ENCODE measurements at places on chromosomes 5 and 9.

GRCh38 chr9:94031380-94031779 lies 52.9 kb upstream of the PTPDC1 start:
- DNase-seq = no peak

DNA sequence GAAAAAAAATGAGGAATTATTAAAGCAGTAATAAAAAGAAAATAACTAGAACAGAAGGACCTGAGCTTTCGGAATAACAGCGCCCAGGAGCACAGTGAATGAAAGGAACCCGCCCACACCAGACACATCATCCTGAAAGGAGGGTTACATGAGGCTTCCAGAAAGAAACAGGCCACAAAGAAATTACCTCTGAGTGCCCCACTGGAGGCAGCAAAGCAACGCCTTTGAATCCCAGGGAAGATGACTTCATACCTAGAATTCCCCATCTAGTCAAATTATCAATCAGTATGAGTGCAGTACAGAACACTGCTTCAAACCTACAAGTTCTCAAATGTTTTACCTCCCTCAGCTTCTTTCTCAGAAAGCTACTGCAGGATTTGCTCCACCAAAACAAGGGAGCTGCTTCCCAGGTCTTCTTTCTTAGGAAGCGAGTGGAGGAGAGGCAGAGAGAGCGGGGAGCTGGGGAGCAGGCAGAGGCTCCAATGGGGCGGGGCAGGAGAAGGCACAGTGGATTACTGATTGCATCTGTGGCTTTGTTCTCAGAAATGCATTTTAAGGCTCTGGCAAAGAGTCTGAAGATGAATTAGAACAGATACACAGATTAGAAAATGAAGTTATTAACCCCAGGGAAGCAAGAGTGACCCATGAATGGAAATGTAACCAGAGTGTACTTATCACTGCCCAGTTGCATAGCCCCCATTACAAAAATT lies 87.1 kb downstream of the SEMA4D start:
- DNase-seq = no peak

DNA sequence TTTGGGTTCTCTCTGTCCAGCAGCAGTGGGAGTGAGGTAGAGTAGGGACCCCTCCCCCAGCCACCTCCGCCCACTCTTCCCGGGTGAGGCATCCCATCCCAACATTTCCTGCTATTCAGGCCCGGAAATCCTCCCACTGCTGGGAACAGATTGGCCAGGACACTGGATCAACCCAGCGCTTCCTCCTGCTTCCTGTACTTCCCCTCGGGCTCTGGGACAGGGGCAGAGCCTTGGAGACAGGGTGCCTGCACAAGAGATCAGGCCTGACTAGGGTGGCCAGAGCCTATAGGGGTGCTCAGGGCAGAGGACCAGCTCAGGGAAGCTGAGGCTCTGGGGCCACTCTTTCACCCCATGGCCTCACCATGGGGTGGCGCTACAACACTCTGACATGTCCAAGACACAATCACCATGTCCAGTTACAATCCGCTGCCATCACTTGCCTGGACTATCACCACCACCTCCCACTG lies 14.5 kb downstream of the SH2D3C start:
- DNase-seq = peak; percentile 38

DNA sequence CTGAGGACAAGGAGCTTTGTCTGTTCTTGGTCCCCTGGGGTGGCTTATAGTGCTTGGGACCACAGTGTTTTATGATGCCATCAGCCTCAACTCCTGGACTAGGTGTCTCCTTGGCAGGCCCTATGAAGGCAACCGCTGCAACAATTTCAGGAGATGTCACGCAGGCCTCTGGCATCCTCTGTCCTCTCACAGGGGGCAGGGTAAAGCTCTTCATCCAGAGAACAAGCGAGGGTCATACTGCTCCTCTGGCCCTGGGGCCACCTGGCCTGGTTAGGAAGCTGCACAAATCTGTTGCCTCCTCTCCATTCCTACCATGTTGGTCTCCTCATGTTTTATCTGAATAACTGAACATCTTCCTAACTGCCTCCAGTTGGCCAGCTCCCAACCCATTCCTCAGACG lies 148.9 kb upstream of the SPEF2 start:
- DNase-seq = no peak

DNA sequence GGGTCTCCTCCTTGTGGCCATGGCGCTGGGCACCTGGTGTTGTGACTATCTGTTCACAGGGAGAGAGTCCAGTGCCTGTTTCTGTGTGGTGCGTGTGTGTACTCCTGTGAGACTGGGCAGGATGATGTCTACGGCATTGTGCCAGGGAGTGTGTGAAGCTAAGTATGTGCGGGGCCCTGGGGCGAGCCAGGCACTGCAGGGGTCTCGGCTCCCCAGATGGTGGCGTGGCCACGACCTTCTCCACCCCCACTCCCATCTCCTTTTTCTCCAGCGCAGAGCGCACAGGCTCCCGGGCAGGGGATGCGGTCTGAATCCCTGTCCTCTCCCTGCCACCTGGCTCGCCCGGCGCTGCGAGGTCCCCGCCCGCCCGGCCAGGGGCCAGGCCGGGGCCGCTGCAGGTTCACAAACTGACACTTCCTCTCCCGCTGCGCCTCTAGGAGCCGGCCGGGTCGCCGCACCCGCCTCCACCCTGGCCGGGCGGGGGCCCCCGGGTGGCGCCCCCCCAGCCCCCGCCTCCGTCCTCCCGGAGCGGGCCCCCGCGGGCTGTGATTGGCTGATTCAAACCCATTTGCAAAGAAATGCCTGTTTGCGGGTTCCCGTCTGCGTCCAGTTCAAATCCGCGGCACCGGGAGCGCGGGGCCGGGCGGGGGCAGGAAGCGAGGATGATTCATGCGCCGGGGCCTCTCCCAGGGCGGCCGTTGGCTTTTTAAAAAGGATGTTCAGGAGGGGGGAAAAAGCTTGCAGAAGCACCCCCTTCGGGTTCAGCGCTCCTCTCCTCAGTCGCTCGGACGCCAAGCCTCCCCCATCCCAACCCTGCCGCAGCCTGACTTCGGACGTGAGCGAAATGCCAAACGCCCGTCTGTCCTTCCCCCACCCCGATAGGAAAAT lies 790 bp downstream of the PHF19 start:
- DNase-seq = peak; percentile 68

- DNase-seq = no peak
Measured at GRCh38 chr5:41334758-41335157, 121.4 kb upstream of the C6 start.

DNA sequence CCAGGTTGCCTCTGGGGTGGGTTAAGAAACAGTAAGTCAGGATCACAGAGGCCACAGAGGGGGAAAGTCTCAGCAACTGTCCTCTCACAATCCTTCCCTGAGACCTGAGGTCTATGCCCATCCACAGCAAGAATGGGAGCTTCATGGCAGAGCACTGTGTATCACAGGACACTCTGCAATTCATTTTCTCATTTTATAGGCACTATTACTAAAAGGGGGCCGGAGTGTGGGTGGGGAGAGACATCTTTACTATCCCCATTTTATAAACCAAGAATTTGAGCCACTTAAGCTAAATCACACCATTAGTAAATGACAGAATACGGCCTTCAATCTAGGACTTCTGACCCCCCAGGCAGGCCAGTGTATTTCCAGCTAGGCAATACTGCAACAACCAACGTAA lies 79.9 kb downstream of the LHFPL2 start:
- DNase-seq = no peak

DNA sequence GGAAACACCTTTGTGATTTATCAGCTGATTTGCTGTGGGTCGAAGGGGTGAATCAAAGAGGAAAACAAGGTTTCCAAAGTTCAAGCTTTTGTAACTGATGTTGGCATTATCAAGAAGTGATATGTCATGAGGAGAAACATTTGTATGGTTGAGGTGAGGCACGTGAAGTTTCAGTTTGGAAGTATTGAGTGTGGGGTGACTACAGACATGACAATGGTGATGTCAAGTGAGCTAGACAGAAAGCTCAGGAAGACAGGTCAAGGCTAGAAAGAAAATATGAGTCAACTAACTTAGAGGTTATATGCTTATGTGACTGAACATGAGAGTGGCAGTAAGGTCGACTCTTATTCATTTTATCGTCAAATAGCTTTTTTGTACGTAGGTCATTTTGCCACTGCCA lies 99.1 kb downstream of the RAB3C start:
- DNase-seq = no peak

DNA sequence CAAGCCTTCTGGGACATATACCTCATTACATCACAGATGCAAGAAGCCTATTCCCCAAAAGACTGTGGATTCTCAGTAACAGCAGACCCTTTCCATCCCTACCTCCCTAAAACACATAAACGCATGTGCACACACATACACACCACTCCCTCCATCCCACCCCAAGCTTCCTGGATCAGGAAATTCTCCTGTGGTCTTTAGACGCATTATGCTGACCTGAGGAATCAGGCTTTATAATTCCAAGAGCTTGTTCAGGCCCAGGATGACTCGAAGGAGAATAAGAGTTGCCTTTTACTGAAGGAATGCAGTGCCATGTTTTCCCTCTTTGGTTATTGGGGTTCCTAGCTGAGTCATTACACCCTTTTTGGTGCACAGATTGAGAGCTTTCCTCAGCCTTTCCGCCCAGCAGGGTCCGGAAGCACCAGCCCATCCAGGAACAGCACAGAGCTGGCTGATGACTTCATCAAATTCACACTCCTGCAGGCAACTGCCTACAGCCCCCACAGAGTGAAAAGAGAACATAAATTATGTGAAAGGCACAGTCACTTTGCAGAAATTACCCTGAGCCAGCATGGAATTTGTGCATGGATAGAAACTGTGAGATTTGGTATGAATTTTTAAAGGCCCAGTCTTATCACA lies 385.0 kb upstream of the TRPC7 start:
- DNase-seq = no peak

DNA sequence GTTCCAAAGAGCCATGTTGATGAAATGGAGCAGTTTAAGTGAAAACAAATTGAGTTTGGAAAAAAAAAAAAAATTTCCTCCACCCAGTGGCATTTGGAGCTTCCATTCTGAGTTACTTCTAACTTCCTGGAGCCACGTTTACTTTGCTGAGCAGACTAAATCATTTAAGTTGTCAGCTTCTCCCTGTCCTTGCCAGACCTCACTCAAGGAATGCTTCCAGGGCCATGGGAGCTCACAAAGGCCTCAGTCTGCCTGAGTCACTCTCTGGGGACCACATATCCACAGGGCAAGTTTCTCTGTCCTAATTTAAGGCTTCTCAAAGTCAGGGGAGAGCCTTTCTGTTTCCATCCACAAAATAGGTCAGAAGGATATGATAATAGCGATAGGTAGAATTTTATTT lies 210.3 kb upstream of the TNC start:
- DNase-seq = no peak

DNA sequence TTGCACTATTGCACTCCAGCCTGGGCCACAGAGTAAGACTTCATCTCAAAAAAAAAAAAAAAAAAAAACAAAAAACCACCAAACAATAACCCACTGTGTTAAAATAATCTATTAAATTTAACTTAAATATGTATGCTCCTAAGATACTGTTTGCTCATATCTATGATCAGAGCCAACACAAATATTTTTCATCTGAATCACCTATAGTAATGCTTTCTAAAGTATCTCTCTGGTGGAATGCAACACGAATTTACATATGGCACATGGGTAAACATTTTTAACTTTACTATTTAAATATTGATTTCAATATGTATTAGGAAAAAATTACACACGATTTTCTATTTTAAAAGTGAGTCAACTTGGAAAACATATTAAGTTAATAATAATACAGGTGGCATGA lies 196.4 kb downstream of the RFX3 start:
- DNase-seq = no peak

GRCh38 chr9:75235632-75236031 lies 147.3 kb downstream of the OSTF1 start:
- no peak for DNase-seq

DNA sequence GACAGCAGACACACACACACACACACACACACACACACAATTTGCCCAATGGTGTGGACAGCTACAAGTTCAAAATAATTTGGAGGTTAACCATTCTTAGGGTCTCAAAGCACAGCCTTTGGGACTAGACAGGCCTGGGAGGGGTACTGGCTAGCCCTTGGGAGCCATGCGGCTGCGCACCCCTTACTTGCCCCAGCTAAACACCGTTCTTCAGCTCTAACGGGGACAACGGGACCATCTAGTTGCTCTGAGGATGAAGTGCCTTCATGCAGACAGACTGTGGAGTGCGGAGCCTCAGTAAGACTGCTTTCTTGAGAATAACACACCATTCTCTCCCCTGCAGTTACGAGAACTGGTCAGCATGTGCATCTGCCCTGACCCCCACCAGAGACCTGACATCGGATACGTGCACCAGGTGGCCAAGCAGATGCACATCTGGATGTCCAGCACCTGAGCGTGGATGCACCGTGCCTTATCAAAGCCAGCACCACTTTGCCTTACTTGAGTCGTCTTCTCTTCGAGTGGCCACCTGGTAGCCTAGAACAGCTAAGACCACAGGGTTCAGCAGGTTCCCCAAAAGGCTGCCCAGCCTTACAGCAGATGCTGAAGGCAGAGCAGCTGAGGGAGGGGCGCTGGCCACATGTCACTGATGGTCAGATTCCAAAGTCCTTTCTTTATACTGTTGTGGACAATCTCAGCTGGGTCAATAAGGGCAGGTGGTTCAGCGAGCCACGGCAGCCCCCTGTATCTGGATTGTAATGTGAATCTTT lies 64.6 kb downstream of the PSMB7 start:
- DNase-seq = no peak

DNA sequence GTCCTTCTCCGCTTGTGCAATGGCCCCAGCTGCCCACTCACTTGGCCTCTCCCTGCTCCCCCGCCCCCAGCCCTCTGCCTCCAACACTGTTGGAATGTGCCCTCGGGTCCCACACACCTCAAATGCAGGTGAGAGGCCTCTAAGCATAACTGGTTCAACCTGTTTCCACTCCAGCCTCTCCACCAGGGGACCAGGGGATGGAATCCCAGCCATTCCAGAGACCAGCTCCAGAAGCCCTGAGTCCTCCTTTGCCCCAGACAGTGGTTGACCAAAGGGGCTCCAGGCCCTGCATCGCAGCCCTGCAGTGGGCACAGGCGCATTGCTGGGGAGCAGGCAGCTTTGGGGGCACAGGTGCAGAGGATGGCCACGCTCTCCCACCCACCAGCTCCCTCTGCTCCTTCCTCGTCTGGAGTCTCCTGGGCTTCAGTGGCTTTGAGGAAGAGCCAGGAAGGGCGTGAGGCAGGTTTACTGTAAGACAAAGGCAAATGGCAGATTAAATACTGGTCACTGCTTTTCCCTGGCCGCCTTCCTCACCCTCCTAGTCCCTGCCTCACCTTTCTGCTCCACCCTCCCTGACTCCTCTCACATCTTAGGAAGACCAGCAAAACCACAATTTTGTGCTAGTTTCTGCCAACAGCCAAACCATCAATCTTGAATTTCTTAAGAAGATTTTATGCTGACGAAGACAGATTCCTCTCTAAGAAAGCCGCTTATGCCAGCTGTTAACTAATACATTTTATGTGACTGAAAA lies 29.1 kb upstream of the IRX2 start:
- no peak for DNase-seq

DNA sequence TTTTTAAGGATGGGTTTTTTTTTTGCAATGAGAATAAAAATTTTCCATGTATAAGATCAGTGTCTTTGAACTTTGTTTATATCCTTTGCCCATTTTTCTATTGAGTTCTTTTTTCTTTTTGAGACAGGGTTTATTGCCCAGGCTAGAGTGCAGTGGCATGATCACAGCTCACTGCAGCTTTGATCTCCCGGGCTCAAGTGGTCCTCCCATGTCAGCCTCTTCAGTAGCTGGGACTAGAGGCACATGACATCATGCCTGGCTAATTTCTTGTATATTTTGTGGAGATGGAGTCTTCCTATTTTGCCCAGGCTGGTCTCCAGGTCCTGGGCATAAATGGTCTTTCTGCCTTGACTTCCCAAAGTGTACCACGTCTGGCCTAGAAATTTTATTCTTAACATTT lies 21.2 kb downstream of the GPBP1 start:
- no peak for DNase-seq

- DNase-seq = no peak
Measured at GRCh38 chr9:11577522-11577921, 964.7 kb upstream of the PTPRD start.

Measured in immature natural killer cell (primary cell).